Inflammatory macrophage (primary cell): ENCODE measurements at places on chromosomes 3 and 15.

DNA sequence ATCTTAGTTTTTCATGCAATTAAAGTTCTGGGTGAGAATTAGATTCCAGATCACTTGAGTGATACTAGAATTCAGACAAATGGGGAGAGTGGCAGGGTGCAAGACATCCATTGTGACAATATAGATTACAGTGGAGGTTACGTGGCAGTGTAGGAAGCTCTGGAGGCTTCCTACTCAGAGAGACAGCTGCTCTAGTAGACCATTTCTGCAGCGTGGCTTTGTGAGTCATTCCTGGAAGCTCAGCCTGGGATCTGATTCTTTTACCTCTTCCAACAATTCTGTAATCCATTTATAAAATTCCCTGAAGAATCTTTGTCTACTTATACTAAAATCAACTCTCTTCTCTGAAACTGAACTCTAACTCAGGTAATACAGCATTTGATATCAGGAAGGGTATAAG, 90.4 kb upstream of the ASB14 start:
- DNase-seq, result peak; percentile 6

- DNase-seq, result no peak
These were observed 37.7 kb upstream of the NAALADL2 start for GRCh38 chr3:174821477-174821876.

GRCh38 chr3:193962986-193963685, 172.8 kb upstream of the HES1 start:
- DNase-seq, result no peak

- DNase-seq, result no peak
These were observed 11.7 kb downstream of the ARL13B start for GRCh38 chr3:93991631-93992030.

DNA sequence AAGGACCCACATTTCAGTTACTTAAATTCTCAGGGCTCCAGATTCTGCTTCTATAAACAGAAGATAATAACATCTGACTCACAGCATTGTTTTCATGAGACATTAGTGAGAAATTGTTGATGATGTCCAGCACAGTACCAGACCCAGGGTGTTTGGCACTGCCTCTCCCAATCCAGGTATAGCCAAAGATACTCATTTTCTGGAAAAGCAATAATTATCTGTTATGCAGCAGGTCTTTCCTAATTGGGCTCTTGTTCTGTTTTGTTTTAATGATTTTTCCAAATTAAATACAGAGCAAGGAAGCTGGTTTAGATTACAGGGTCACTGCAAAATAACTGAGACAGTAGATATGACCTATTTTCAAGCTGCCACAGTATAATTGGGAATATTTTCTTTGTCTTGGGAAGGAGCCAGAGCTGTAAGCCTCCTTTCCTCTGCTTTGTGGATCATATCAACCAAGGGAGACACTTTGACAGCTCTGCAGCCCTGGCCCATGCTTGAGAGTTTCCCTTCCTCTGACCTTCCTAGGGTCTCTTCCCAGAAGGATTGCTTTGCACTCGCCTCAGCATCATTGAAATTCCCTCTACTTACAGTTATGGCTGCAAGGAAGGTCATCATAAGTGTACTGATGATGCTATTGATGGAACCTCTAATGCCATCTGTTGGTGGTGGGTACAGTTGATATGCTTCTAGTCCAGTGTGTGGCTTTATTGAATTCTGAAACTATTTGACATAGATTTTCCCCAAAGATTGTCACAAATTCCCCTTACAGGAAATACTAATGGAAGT, 522.4 kb upstream of the ADAMTS9 start:
- DNase-seq, result no peak

GRCh38 chr3:49930922-49931321, 1.3 kb upstream of the MON1A start:
- peak; percentile 14 for DNase-seq

DNA sequence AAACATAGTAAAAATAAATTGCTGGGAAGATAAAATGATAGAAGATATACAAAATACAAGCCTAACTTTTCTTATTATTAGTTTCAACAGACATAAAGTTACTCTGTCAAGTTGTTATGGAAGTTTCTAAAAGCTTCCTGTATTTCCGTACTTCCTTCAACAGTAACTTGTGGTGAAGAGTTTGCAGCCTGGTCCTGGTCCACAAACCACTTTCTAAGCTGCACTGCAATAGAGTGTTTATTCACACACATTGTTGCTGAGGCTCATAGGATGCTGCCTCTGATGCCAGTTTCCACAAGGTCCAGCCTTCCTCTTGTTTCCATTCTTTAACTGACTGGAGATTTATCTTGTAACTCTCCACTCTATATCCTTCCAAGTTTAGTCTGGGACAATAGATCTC, 39.4 kb upstream of the KY start:
- DNase-seq, result peak; percentile 2

GRCh38 chr3:46386205-46386604, 15.5 kb downstream of the CCR5 start:
- DNase-seq, result peak; percentile 82

DNA sequence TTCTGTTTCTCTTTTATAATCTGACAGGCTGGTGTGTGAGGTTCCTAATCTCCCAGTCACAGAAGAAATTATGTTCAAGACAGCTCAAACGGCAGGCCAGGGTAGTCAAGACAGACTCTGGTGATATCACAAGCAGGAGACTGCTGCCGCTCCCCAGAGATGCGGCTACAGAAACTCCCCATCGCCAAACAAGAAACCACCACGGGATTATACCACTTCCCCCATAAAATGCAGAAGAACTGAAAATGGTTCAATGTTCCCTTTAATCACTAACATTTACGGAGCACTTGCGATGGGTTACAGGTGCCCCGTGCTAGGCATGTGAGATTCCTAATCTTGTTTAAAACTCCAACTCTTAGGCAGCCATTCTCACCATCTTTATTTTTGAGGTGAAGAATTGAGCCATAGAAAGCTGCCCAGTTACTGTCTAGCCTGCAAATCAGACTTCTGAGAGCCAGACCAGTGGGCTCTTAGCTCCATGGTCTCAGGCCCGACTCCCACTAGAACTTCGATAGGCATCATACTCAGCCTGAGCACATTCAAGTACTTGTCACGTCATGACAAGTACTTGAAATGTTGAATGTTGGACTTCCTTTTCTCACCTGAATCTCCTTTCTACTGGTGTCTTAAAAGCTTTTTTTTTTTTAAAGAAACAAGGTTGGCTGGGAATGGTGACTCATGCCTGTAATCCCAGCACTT, 58.4 kb downstream of the TBC1D2B start:
- DNase-seq, result peak; percentile 91

- no peak for DNase-seq
These were observed 36.3 kb downstream of the ARPP21 start for GRCh38 chr3:35675621-35676020.
